ENCODE measurements at places on chromosomes 2 and 18. TPM values are rescaled to one million over a fixed set of nuclear protein-coding genes. Genes with fewer than 3 reads are reported as not detected.

DNA sequence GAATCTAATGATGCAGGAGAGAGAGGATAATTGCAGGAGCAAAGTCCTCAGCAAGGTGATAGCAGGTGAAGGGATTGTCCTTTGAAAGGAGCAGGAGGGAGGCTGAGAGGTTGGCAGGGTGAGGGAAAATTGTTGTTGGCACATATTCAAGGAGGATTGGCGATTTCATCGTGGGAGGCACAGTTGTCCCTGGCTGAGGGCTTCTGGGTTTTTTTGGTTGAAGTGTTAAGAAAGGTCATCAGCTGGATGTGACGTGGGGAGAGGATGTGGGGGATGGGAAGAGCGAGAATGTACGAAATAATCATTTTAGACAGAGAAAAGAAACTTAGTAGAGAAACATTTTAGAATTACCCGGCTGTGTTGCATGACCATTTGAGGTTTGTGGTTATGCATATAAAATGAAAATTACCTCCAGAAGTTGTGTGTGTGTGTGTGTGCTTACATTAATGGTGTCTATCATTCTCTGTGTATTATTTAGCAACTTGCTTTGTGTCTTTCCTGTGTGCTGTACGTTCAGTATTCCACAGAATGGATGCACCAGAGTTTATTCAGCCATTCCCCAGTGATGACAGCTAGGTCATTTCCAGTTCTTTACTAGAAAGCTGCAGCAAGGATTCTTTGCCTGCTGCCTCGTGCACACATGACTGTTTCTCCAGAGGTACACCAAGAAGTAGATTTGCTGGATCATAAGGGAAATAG, 67.6 kb downstream of the SDC1 start:
- no peak for DNase-seq

The UGT1A3 gene
- total RNA-seq = 5.8 TPM

DNA sequence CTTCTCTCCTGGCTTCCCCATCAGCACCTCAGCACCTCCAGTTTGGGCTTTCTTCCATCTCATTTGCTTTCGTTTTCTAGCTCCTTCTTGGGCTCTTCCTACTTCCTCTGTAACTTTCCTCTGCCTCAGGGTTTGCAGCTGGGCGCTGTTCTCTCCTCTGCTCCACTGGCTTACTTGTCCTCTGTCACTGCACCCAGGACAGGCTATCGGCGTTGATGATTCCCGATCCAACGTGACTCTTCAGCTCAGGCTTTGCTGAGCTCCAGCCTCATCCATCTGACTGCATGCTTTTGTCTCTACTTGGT, 362.4 kb downstream of the CYRIA start:
- no peak for DNase-seq

The TTC21B gene
- total RNA-seq = 24.7 TPM

DNA sequence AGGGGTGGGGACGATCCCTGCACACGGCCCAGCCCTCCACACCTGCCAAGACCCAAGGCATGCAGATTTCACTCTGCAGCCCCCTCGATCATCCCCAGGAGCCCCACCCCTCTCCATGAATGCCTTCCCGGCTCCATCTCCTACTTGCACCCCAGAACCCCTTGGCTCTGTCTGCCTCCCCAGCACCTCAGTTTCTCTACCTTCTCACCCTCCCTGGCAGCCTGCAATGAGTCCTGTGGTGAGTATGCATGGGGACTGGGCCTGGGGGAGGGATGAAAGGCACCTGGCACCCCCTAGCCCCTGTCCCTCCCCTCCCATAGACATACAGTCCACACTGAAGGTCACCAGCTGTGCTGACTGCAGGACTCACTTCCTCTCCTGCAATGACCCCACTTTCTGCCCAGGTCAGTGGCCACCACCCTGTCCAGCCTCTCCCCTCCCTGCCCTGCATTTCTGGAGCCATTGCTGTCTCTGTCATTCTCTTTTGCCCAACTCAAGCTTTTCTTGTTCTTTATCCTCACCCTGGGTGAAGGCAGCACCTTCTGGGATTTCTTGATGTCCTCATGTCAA, 1.0 kb downstream of the TEX51 start:
- peak; percentile 7 for DNase-seq

- DNase-seq = no peak
These were observed 136.5 kb downstream of the PRPF40A start for GRCh38 chr2:152580714-152581113.

GRCh38 chr18:76530391-76530790, 35.3 kb upstream of the ZNF516 start:
- DNase-seq = no peak

DNA sequence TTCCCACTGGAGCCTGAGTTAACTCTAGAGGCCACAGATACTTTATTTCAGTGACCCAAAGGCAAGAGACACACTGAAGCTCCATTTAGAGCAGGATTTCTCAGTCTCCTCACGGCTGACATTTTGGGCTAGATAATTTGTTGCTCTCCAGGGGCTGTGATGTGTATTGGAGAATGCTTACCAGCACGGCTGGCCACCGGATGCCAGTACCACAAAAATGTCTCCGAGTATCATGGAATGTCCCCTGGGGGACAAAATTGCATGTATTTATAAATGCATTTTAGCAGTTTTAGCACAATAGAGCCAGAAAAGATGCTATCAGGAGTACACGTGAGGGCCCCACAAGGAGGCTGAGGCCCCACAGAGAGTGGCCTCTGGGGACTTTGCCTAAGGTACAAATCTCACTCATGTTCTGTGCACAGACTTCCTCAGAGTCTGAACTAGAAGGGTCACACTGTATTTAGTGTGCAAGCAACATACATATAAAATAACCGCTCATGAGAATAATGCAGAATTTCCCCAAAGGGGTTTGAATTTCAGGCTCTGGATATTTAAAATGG, 20.5 kb upstream of the DCC start:
- no peak for DNase-seq

DNA sequence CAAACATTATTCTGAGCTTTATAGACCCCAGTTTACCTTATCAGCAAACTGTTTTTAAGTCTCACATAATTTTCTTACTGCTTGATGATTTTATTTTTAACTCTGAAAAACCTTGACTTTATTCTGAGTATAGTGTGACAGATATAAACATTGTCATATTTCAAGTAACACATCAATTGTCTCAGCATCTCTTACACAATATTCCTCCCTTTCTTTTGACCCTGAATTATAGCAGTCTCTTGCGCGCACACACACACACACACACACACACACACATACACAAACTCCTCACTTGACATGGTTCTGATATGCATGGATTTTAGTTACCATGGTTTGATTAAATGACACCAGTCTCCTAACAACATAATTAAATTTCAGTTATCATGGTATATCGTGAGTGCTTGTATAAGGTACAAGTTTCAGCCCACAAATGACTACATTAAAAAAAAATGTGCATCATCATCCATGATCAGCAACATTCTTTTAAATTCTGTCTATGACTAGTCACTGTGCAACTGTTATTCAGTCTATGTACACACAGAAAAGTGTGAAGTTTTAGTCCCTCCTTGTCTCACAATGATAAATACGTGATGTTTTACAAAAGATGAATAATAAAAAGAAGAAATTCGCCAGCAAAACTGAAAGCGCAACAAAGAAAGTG, 39.5 kb upstream of the TACR1 start:
- no peak for DNase-seq

DNA sequence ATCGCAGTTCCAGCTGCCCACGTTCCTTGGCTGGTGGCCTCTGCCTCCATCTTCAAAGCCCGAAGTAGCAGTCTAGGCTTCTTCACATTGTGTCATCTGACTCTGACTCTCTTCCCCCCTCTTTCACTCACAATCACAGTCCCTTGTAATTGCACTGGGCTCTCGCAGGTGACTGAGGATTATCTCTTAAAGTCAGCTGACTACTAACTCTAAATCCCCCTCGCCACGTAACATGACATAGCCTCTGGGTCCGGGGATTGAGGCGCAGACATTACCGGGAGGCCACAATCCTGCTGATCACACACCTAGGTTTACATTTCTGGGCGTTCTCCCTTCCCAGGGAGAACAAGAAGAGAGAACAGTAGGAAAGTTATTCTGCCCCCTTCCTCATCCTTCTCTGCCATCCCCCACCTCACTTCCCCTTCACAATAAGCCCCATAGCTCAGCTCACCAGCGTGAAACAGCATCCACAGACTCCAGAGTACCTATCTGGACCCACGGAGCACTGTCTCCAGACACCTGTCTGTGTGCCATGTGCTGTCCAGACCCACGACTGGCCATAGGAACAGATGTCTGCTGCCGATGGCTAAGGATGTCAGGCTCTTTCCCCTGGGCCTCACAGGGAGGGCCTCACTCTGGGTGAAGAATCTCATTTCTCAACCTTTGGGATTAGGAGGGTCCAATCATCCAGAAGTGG, 64.3 kb upstream of the FZD7 start:
- no peak for DNase-seq

- no peak for DNase-seq
These were observed 40.3 kb upstream of the PROKR1 start for GRCh38 chr2:68603059-68603458.

- peak; percentile 44 for DNase-seq
These were observed 34.0 kb downstream of the UXS1 start for GRCh38 chr2:106159866-106160785.

DNA sequence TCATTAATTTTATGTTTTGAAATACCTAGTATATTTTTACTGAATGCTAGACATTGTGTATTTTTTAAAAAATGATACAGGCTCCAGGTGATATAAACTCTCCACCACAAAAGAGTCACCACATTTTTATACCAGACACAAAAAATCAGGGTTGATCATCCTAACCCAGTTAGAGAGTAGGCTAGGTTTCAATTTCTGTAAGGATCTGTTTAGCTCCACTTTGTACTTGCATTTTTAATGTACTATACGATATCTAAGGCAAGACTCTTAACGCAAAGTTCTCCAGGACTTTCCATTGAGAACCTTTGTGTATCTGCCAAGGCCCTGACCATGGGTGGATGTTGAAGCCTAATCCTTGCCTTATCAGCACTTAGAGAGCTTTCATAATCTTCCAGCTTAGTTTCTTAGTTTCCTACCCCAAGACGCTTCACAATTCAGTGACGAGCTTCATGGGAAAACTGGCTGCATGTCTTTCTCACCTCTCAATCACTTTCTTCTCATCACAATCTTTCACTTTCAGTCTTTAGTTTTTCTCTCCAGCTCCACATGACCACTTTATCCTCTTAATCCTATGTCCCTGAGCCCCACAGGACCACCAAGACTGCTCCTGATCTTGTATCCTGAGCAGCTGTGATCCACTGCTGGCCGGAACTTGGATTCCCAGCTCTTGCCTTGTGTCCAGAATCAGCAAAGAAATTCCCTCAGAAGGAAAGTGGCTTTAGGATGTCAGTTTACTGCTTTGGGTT, 635.8 kb downstream of the RNF144A start:
- DNase-seq = no peak

DNA sequence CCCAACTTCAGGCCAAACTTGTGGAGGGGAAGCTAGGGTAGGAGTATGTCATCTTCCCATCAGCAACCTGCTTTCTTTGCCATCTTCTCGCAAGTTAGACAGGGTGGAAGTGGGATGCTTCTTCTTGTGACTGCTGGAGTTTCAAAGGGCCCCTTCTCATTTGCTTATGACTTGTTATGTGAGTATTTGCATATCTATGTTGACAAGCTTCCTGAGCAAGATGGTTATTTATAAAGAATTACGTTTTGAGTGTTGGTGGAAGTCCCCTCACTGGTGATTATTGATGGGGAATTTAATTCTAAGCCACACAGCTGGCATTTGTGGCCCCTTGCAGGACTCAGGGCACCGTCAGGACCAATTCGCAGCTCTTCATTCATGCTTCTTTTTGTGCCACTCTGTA, 791.0 kb downstream of the LRRTM4 start:
- DNase-seq = no peak

The TSPYL6 gene
- total RNA-seq = not detected

GRCh38 chr2:54687595-54688152, 35.8 kb upstream of the EML6 start:
- DNase-seq = no peak

The ASB1 gene
- total RNA-seq = 17.5 TPM

GRCh38 chr2:155980941-155981560, 351.5 kb downstream of the NR4A2 start:
- DNase-seq = no peak

The GCG gene
- 5.0 TPM for total RNA-seq

The MC5R gene
- not detected for total RNA-seq

GRCh38 chr2:189698020-189698887, 23.8 kb downstream of the ANKAR start:
- DNase-seq = peak; percentile 66

The POTEJ gene
- total RNA-seq = not detected

GRCh38 chr18:39661856-39662366, 2096.3 kb upstream of the CELF4 start:
- no peak for DNase-seq

GRCh38 chr2:121293450-121294325, 8.7 kb upstream of the TFCP2L1 start:
- no peak for DNase-seq

- no peak for DNase-seq
These were observed 10.4 kb downstream of the CHST10 start for GRCh38 chr2:100407073-100407472.

DNA sequence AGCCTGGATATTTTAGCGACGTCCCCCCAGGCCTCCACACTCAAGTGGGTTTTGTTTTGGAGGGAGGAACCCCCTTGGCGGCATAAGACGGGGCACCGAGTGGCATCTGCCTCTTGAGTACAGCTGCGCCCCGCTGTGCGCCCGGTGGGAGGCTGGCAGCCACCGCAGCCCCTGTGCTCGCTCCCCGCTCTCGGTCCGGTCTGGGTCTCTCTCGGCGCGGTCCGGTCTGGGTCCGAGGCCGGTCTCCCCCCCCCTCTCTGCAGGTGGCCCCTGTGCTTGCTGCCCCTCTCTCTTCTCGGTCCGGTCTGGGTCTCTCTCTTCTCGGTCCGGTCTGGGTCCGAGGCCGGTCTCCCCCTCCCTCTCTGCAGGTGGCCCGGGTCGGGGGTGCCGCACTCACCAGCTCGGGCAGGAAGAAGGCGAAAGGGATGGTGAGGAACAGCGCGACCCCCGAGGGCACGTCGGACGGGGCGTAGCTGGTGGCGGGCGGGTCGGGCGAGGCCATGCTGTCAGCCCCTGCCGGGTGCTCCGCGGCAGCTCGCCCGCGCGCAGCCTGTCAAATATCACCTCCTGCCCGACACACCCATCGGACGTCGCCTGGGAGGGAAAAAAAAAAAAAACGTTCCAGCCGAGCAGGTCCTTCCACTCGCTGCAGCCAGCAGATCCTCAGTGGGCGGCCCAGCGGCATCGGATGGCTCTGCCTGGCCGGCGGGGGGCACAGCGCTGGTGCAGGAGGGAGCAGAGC, at the start of gene MALL:
MALL (minus strand) TSS at position 532 of the 742 bp plus-strand sequence; CDS start at position 502, 30 bp downstream.
- DNase-seq = peak; percentile 76

- DNase-seq = no peak
These were observed 216.1 kb downstream of the HAUS1 start for GRCh38 chr18:46320297-46320696.

GRCh38 chr2:148957023-148957422, 81.5 kb upstream of the LYPD6B start:
- no peak for DNase-seq

GRCh38 chr2:28544922-28545589, 49.2 kb downstream of the PLB1 start:
- DNase-seq = peak; percentile 74

The PARD6G gene
- 2.5 TPM for total RNA-seq

DNA sequence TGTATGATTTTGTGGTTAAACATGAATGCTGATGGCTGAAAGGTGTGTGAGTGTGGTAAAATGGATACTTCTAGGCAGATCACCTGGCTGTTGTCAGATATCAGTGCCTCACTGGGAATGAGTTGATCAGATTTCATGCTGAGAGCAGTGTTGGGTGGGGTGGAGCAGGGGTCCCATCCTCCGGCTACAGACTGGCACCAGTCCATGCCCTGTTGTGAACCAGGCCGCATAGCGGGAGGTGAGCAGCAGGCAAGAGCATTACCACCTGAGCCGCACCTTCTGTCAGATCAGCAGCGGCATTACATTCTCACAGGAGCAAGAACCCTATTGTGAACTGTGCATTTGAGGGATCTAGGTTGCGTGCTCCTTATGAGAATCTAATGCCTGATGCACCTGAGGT, 78.7 kb downstream of the GLI2 start:
- DNase-seq = no peak

The CDK15 gene
- total RNA-seq = 1.0 TPM
